Posterior cingulate gyrus (tissue), 11 donors: ENCODE measurements at places on chromosomes 7 and 10.

DNA sequence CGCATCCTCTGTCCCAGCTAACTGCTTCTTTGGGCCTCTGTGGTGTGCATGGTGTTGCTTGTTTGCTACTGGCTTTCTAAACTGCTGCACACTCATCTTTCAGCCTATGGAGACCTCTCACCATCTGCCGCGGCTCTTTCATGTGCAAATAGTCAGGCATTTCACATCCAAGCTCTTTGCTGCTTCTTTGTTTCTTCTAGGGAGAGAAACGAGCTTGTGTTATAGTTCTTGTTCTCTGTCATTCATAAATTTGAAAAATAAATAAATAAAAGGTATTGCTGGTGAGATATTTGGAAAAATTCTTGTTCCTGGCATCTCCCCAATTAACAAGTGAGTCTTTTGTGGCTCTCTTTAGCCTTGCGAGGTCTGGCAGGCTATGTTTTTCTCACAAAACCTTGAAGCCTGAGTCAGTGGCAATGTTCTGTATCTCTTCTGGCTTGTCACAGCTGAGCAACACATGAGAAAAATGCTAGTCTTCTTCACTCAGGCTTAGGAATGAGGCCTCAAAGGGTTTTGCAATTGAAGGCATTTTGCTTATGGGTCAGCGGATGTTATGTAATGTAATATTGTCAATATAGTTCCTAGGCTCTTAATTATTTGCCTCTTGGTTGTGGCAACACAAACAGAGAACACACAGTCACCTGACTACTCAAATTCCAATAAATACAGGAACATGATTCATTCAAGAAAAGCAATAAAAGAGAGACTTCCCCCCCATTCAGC is 274.0 kb downstream of the FRMD4A start:
- no peak for DNase-seq

DNA sequence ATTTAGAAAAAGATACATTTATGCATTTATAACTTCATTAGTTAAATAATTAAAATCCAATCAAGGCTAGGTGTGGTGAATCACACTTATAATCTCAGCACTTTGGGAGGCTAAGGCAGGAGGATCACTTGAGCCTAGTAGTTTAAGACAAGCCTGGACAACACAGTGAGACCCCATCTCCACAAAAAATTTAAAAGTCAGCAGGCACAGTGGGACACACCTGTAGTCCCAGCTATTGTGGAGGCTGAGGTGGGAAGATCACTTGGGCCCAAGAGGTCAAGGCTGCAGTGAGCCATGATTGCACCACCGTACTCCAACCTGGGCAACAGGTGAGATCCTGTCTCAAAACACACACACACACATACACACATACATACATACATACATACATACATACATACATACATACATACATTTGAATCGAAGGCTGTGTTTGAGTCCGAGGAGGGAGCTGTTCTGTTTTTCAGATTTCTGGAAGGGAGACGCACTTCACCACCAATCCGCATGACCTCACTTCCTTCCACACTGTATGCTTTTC is 30.1 kb downstream of the SFMBT2 start:
- DNase-seq = no peak

DNA sequence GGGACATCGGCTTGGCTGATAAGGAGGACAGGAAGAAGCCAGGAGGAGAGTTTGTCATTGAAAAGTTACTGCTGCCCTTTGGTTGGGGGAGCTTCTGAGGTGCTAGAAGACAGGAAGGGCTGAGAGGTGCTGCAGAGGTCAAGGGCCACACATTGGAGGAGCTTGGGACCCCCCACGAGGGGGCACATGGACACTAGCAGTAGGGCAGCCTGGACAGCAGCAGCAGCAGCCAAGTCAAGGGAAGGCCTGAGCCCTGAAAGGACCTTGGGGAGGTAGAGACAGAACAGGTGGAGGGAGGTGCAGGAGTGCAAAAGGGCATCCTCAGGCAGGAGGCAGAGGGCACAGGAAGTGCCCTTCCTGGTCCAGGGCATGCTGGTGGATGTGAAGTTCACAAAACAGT is 439.7 kb upstream of the IGFBP3 start:
- DNase-seq = no peak

GRCh38 chr10:129694691-129695243 is 227.7 kb downstream of the MGMT start:
- DNase-seq = no peak

DNA sequence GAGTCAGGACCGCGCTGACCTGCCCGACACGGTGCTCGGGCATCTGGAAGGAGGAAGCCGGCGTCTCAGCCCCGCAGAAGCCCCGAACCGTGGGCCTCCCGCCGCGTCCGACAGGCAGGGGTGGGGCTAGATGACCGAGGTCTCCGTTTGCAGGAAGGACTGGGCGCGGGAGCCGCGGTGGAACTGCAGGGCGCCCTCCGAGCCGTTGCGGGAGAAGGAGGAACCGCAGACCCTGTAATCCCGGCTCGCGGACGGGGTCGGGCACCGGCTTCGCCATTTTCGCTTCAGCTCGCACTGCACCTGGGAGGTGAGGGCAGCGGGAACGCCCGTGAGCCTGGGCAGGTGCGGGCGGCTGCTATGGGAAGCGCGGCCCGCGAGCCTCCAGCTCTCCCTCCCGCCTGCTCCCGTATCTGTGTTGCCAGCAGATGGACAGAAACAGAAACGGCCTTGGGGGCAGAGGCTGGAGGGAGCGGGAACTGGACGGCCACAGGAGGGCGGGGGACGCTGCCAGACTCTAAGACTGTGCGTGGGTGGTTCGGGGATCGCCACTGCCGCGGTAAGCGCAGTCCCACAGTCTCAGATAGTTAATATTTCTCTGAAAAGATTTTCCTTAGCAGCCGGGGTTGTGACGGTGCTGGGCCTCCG is 114.1 kb downstream of the VIPR2 start:
- no peak for DNase-seq

DNA sequence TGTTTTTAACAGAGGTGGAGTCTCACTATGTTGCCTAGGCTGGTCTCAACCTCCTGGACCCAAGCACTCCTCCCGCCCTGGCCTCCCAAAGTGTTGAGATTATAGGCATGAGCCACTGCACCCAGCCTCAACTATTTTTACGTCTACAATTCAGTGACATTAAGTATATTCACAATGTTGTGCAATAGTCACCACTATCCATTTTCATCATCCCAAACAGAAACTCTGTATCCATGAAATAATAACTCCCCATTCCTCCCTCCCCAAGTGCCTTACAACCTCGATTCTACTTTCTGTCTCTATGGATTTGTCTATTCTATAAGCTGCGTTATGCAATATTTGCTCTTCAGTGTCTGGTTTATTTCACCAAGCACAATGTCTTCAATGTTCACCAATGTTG is 20.3 kb upstream of the ZNRF2 start:
- no peak for DNase-seq

DNA sequence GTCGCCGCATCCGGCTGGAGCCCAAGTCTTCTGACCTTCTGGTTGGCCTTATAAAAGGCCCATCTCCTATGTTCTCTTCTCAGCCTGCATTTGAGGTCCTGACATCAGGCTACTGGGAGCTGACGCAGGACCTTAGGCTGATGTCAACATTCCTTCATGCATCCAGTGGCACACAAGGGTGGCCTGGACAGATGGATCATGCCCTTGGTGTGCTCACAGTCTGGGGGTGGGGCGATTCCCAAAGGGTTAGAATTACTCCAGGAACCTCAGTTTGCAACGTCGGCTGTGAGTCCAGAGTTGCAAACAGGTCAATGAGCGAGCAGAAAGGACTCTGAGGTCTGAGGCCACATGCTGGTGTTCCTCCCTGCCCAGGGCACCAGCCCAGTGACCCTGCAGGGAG is 8.2 kb upstream of the CLIP2 start:
- DNase-seq = no peak

DNA sequence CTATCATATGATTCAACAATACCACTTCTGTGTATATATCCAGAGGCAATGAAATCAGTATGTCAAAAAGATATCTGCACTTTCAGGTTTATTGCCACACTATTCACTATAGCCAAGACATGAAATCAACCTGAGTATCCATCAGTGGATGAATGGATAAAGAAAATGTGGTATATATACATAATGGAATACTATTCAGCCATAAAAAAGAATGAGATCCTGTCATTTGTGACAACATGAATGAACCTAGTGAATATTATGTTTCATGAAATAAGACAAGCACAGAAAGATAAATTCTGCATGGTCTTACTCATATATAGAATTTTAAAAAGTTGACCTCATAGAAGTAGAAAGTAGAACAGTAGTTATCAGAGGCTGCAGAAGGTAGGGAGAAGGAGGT is 281.1 kb downstream of the BAMBI start:
- no peak for DNase-seq
